HS-27A (cell line): ENCODE measurements at places on chromosomes 11 and 22.
A peak's percentile ranks its signal among the peaks of the same experiment; 100 is the strongest.

DNA sequence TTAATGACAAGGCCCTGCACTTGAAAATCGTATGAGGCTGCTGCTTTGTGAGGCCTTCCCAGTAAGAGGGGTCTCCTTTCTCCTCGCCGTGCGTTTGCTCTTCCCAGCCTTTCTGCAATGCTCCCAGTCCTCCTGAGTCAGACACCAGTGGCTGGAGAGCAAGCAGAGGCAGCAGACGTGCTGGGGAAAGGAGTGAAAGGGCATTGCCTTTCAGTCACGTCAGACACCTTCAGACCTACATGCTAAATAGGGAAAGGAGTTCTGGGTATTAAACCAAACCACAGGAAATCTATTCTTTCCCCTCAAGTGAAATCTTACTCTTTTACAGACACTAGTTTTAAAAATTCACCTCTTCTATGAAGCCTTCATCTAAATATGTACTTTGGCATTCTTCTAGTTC is 274.8 kb downstream of the NTM start:
- DNase-seq: no peak

- DNase-seq: no peak
These were observed 72.5 kb downstream of the KCNC1 start for GRCh38 chr11:17807034-17807433.

GRCh38 chr11:4027746-4028145 is 66.9 kb upstream of the RRM1 start:
- DNase-seq: no peak

DNA sequence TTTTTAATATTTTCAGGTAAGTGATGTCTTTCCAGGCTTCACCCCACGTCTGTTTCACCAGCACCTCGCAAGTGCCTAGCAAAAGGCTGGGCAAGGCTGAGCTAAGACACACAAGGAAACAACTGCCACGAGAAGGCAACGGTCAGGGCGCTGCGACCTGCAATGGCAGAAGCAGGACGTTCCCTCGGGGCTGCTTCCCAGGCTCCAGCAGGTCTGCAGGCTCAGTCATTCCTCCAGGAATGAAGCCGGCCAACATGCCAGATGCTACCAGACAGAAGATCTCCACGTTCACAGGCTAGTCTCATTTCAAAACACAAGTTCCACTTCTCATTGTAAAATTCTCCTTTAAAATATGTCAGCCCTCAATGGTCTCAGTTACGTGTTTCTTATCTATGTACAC is 45.5 kb downstream of the CELSR1 start:
- no peak for DNase-seq

- DNase-seq: no peak
These were observed 27.8 kb downstream of the USP28 start for GRCh38 chr11:113847580-113847979.

DNA sequence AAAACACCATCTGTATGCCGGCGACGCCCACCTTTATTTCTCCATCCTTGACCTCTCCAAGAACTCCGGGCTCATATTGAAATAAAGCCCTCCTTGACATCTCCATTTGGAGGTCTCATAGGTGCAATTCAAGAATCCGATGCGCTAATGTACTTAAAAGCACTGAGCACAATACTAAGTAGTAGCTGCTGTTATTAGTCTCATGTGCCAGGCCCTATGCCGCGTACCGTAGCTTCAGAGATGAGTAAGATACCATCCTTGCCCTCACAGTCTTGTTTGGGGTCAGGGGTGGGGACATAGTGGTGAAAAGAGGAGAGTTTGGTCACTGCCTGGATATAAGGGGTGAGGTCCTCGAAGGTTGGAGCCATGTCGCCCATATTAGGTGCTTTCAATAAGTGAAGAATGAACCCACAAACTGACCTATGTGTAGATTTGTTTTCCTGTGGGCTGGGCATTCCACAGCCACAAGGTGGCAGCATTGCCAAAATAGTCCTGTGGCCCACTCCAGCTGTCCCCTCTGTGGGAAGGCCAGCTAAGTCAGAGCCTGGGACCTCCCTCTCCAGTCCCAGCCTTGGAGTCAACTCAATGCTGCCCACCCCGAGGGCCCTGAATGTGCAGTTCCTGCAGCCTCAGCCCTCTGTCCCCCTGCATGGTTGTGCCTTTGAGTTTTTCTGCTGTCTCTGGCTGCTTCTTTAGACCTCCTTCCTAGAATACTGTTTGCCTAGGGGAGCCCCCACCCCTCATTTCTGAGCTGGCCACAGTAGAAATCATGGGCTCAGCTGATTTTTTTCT is 6.5 kb downstream of the DCPS start:
- DNase-seq: no peak

DNA sequence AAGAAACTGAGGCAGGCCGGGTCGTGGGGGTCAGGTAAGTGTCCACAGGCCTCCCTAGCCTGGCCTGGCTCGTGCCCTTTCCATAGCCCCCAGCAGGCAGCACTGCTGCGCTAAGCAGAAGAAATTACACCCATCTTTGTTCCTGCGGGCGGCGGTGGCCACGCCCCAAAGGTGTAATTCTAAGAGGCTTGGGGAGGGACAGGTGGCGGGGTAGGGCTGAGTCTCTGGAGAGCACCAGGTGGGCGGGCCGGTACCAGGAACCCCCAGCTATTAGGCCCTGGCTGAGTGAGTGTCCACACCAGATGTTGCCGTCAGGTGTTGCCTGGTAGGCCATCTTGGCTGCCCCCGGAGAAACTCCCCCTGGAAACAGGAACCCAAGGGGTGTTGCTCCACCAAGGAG is 12.3 kb upstream of the ARAP1 start:
- no peak for DNase-seq

GRCh38 chr11:86769219-86769618 is 31.1 kb upstream of the PRSS23 start:
- DNase-seq: no peak

DNA sequence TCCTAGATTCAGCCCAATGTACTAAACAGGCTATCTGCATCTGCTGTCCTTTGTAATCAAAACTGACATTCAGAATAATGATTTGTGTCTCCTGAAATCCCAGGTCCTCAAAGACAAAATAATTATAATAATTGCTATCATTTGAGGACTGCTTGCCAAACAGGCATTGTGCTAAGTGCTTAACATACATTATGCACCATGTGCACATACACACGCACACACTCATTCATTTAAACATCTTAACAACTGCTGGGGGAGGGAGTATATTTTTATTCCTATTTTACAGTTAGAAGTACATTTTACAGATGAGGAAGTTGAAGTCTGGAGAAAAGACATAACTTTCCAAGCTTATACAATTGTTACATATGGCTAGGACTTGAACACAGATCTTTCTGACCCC is 308.0 kb upstream of the ZC3H12C start:
- DNase-seq: no peak

DNA sequence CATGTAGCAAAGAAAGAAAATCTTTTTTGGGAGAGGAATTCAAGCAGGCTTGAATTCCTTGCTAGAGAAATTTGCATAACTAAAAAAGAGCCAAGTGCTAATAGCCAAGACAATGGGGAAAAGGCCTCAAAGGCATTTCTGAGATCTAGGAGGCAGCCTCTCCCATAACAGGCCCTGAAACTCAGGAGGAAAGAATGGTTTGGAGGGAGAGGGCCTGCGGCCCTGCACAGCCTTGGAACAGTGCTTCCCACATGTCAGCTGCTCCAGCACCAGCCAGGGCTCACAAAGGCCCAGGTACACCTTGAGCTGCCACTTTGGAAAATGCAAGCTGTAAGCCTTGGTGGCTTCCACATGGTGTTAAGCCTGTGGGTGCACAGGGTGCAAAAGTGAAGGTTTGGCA is 55.5 kb upstream of the TSPAN18 start:
- DNase-seq: no peak

GRCh38 chr11:82858556-82859091 is 41.6 kb downstream of the PRCP start:
- DNase-seq: peak; percentile 82

DNA sequence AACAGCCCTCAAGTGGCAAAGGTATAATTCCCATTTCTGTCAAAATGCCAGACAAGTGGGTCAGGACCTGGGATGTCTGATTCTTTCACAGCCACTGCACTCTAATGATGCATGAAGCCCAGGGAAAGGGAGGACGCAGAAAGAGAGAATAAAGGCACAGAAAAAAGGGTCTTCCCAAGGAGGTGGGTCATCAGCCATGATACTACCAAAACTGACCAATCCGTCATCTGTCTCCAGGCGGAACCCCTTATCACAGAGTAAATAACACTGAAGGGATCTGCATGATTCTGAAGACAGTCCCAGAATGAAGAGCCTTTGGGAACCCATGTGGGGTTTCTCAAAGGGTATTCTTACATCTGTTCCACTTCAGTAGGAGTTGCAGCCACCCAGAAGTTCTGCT is 73.8 kb upstream of the OPCML start:
- no peak for DNase-seq

- DNase-seq: no peak
These were observed 212.5 kb downstream of the CTTN start for GRCh38 chr11:70610566-70611565.

- no peak for DNase-seq
These were observed 121.5 kb downstream of the KCNQ1OT1 start for GRCh38 chr11:2577991-2578928.

GRCh38 chr11:4830346-4830745 is 9.2 kb downstream of the OR51F2 start:
- DNase-seq: no peak
